ENCODE measurements at places on chromosomes 2 and 18. TPM values are rescaled to one million over a fixed set of nuclear protein-coding genes. Genes with fewer than 3 reads are reported as not detected.

GPBAR1 gene
- total RNA-seq, result 0.16 TPM

TLX2 gene
- not detected for total RNA-seq

PTPRN gene
- not detected for total RNA-seq

CDH2 gene
- total RNA-seq, result 14.6 TPM

FHOD3 gene
- 5.3 TPM for total RNA-seq

TEKT4 gene
- total RNA-seq, result not detected

CYP26B1 gene
- total RNA-seq, result 16.9 TPM

MERTK gene
- total RNA-seq, result 0.49 TPM

DHRS9 gene
- not detected for total RNA-seq

GCG gene
- not detected for total RNA-seq

IL36B gene
- total RNA-seq, result not detected

PLA2R1 gene
- 7.5 TPM for total RNA-seq

DSG1 gene
- total RNA-seq, result not detected

GKN2 gene
- total RNA-seq, result not detected

ZNF385B gene
- not detected for total RNA-seq
